ENCODE measurements at places on chromosomes 11 and 22.

- no peak for DNase-seq
Observed at GRCh38 chr11:62897311-62897710, 16.6 kb downstream of the SLC3A2 start.

DNA sequence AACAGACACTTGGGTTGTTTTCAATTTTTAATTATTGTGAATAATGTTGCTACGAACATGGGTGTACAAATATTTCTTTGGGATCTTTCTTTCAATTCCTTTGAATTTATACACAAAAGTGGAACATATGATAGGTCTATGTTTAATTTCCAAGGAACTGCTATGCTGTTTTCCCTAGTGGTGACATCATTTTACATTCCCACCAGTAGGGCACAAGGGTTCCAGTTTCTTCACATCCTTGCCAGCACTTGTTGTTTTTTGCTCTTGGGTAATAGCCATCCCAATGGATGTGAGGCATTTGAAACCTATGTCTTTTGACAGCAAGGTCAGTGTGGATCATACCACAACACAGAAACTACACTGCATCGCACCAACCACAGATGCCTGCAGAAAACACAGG is 41.8 kb upstream of the SCN3B start:
- DNase-seq = no peak

- no peak for DNase-seq
Observed at GRCh38 chr11:35148163-35148837, 9.3 kb downstream of the CD44 start.

DNA sequence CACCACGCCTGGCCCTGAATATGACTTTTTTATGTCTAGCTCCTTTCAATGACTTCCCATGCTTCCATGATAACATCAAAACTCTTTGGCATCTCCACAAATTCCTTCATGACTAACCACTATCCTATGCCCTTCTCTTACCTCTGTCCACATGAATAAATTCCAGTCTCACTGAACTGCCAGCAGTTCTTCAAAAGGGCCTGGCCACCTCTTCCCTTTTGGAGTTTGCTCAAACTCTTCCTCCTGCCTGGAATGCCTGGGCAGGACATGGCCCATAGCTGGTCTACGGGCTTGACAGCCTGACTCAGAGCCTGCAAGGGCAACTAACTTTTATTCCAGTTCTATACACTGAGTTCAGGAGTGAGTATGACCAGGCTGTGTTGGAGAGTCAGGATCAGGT is 41.8 kb upstream of the ZBTB16 start:
- DNase-seq = no peak

DNA sequence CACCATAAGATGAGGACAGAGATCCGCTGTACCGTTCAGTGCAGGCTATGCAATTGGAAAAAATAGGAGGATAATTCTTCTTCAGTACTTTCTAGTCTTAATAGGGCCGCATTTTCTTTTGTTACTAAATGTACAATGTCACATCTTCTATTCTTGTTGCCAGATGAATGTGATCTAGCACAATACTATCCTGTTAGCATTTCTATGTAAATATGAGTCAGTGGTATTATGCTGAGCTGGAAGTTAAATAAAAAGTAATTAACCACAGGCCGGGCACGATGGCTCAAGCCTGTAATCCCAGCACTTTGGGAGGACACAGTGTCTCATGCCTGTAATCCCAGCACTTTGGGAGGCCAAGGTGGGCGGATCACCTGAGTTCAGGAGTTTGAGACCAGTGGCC is 24.4 kb upstream of the BIRC3 start:
- DNase-seq = no peak

GRCh38 chr11:98289617-98290263 is 731.0 kb upstream of the CNTN5 start:
- DNase-seq = no peak

DNA sequence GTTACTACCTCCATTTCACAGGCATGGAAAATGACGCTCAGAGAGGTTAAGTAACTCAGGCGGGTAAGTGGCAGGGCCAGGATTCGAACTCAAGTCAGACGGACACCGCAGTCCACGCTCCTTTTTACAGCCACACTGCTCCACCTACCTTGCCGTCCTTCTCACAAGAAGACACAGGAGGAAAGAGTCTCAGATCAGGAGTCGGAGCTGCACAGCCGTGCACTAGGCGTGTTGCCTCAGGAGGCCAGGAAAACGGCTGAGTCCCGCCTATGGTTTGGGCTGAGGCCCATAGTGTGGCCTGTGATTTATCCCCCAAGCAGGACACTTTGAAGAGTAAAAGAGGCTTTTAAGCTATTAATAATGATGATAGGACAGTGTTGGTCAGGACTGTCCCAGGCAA is 44.7 kb upstream of the CD5 start:
- no peak for DNase-seq

- no peak for DNase-seq
Observed at GRCh38 chr22:24406322-24407277, 20.8 kb upstream of the ADORA2A start.

DNA sequence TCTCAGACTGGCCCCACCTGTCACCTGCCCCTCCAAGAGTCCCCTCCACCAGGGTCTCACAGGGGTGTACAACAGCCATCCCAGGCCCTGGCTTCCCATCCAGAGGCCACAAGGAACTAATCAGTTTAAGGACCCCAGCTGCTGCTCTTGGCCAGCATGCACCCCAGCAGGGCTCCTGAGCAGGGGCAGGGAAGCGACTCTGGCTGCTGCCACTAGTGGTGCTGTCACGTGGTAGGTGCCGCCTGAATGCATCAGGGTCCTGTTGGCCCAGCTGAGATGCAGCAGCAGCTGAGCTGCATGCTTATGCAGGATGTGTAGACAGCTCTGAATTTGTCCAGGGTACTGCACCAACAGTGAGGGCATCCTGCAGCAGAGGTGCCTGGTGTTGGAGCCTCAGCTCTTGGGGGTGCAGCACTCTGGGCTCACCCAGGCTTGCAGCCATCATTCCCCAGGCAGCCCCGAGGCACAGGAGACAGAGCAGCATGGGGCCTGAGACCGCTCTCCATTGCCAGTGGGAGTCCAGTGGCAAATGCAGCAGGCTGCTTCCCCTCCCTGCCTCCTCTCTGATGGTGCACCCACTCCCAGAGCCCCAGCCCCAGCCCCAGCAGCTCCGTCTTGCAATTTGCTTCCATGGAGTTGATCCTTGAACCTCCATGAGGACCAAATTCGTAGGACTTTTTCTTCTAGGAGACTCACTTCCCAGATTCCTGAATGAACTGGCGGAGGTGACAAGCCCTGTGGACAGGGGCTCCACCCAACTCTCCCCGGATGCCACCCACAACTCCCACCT is 98.7 kb downstream of the MPPED1 start:
- DNase-seq = no peak

GRCh38 chr11:2128511-2129307 is 10.5 kb downstream of the IGF2 start:
- no peak for DNase-seq

DNA sequence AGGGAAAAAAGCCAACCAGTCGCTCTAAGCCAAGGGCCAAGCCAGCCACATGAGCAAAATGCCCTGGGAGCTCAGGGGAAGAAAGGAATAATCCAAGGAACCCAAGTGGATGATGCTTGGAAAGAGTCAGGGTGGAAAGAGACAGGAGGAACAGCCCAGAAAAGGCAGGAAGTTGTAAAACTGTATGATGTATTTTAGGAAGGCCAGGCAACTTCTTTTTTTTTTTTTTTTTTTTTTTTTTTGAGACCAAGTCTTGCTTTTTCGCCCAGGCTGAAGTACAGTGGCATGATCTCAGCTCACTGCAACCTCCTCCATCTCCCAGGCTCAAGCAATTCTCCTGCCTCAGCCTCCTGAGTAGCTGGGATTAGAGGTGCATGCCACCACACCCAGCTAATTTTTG is 1.6 kb downstream of the LGALS12 start:
- no peak for DNase-seq

- DNase-seq = no peak
Observed at GRCh38 chr11:9606809-9607510, 33.5 kb downstream of the WEE1 start.

GRCh38 chr11:77106759-77107158 is 4.1 kb downstream of the OMP start:
- no peak for DNase-seq

- DNase-seq = no peak
Observed at GRCh38 chr22:27687984-27688545, 113.5 kb downstream of the MN1 start.

GRCh38 chr11:290621-291231 is 1.8 kb downstream of the PGGHG start:
- DNase-seq = no peak

DNA sequence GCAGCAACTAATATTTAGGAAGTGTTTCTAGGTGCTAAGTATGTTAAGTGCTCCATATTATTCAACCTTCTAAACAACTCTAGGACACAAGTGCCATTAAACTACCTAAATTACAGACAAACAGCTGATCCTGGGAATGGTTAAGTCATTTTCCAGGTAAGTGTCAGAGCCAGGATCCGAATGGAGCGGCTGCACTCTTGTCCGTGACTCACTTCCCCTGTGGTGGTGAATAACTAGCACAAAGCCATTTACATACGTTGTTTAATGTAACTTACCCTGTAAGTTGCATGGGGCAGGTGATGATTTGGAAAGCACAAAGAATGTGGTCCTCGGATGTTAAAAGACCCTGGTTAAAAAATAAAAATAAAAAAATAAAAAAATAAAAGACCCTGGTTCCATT is 8.8 kb upstream of the PRG2 start:
- no peak for DNase-seq

DNA sequence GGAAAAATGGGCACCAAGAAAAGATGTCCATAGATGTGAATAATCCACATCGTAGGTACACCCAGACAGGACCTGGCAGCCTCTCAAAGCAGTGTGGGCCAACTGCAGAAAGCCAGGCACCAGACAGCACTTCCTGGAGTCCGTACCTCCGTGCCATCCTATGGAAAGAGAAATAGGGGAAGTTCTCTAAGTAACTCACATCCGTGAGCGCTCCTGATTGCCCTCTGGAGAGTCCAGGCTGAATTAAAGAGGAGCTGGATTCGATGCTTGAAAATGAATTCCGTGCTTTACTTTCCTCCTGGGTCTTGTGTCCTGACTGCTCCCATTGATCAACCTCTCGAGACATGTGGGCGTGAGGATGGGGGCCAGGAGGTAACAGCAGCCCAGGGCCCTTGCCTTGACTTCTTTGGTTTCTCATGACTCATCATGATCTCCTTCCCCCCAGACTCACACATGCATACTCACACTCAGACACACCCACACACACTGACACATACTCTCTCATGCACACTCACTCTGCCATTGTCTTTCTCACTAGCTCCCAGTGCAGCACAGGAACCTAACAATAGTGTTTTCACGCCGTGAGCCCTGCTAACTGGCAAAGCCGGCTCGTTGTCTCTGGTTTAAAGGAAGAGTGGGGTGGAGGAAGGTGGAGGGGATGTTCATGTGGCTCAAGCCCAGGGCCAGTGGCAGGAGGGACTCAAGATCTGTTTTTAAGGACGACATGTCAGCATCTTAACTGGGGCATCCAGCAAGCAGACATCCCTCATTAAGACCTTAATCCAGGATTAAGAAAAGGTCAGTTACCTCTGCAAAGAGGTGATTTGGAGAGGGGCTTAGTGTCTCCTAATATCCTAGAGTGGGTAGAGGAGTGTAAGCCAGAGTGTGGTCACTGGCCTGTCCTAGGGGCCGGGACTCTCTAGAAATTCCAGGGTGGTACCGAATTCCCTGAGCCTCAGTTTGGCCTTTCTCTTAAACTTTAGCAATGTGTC is 104.2 kb downstream of the SCN3B start:
- no peak for DNase-seq

- DNase-seq = no peak
Observed at GRCh38 chr22:31185056-31185455, 25.1 kb downstream of the RNF185 start.

DNA sequence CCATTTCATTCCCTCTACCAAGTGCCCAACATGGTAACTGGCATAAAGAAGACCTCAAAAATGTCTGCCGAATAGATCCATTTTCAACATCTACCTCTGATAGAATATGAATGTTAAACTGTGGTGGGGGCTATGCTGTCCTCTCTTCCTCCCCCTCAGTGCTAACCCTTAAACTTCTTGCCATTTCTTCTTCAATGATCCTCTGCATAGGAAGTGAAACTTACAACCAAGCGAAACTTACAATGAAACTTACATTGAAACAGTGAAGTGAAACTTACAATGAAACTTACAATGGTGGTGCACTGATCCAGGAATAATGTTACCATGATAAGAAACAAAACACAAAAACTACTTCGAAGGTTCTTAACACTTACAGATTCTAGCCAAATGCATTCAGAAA is 4.7 kb downstream of the RTCB start:
- no peak for DNase-seq

DNA sequence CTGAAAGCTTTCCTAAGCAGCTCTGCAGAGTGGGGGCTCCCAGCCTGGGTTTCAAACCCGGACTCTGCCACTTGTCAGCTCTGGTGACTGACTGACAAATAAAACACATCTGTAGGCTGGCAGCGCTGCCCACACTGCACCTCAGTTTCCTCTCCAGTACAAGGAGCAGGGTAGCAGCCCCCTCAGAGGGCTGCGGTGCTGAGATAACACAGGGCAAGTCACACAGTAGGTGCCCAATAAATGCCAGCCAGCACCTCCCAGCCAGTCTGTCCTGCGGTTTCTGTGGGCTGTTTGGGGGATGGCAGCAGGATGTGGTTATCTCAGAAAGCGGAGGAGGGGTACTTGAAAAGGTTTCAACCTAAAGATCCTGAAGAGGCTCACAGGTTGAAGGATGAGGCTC is 1.5 kb downstream of the SYT12 start:
- no peak for DNase-seq

DNA sequence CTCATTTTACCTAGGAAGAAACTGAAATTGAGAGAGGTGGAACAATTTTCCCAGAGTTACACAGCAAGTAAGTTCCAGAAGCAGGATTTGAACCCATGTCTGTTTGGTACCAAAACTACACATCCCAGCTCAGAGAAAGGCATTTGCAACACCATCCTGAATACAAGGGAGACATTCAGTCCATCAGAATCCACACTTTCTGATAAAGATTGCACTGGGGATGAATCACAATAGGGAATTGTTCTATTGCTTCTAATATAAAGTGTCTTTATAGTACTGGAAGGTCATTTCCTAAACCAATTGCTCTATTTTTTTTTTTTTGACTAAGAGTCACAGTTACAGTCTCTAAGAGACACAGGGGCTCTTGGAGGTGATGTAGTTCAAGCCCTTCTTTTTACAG is 208.1 kb upstream of the CADM1 start:
- DNase-seq = no peak

DNA sequence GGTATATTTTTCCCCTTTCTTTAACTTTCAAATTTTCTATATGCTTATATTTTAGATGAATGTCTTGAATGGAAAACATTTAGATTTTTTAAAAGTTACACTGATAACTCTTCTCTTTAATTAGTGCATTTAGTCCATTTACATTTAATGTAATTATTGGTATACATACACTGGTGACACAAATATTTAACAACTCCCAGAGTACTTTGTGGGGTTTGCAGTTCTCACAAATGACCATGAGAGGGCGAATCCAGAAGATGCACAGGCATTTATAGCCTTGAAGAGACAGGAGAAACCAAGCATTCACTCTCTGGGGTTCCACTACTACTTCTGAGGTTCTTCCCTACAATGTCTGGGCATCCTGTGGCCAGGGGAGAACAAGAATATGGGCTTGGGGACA is 125.1 kb downstream of the TIMP3 start:
- no peak for DNase-seq

Data from GM12892 (cell line).